ENCODE measurements at places on chromosomes 13 and 19.

- DNase-seq, result no peak
Observed at GRCh38 chr13:43158516-43158915, 135.1 kb downstream of the DNAJC15 start.

- DNase-seq, result no peak
Observed at GRCh38 chr13:66933994-66934393, 296.1 kb downstream of the PCDH9 start.

GRCh38 chr19:9528757-9529336 is 9.6 kb downstream of the ZNF426 start:
- DNase-seq, result no peak

DNA sequence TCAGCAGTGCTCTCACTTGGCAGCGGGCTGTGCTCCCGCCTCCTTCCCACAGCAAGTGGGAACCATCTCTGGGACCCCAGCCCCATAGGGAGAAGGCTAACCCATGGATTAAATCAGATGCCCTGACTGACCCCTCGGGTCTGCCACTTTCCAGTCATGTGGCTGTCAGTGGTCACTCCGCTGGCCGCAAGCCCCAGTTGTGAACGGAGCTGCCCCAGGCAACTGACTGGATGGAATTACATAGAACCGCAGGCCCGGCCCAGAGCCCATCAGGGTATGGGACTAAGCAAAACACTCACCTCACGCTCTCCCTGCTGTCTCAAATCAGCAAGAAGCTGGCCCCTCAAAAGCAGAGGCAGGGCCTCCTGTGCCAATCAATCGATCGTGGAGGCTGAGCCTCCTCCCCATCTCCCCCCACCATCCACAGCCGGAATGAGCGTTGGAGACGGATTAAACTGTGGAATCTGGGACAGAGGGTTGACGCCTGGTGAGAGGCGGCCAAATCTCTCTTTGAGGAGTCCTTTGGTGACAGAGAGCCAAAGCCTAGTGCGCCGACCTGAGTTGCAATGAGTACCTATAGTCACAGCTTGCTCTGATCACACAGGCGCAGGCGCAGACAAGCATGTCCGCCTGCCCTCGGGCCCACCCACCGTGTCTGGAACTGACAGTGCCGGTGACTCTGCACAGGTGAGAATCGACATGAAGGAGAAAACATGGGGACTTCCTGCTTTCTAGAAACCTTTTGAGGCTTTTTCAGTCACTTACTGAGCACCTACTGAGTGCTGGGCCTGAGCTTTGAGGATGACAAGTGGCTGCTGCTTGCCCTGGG is 38.7 kb downstream of the PBX4 start:
- no peak for DNase-seq

All from fibroblast of skin of left quadriceps (primary cell).